Activated CD4-positive, alpha-beta T cell treated with anti-CD3 and anti-CD28 coated beads for 1 hour (primary cell): ENCODE measurements at places on chromosomes 12 and 14.

- DNase-seq, result peak; percentile 37
Measured at GRCh38 chr12:69330475-69331473, 17.4 kb upstream of the LYZ start.

GRCh38 chr12:9367828-9368227, 159.6 kb upstream of the PZP start:
- no peak for DNase-seq

GRCh38 chr12:108320507-108321293, 18.4 kb downstream of the CMKLR1 start:
- DNase-seq, result no peak

- no peak for DNase-seq
Measured at GRCh38 chr12:90275088-90275487, 566.5 kb upstream of the ATP2B1 start.

GRCh38 chr12:76685246-76685678, 78.7 kb upstream of the ZDHHC17 start:
- DNase-seq, result no peak

DNA sequence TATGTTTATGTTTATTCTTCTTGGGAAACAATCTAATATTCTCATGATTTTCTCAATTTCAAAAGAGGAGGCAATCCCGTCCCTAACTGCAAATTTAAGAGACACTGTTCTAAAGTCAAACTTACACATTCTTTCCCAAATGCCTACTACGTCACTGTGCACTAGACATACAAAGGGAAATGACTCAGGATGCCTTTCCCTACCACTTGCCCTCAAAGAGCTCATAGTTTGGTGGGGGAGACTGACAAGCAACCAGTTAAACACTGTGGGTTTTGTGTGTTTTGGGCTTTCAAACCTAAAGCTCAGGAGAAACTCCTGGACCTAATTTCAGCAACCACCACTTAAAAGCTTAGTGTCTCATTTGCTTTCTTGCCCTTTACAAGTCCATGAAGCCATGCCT, 58.4 kb downstream of the ATP2B1 start:
- DNase-seq, result no peak

DNA sequence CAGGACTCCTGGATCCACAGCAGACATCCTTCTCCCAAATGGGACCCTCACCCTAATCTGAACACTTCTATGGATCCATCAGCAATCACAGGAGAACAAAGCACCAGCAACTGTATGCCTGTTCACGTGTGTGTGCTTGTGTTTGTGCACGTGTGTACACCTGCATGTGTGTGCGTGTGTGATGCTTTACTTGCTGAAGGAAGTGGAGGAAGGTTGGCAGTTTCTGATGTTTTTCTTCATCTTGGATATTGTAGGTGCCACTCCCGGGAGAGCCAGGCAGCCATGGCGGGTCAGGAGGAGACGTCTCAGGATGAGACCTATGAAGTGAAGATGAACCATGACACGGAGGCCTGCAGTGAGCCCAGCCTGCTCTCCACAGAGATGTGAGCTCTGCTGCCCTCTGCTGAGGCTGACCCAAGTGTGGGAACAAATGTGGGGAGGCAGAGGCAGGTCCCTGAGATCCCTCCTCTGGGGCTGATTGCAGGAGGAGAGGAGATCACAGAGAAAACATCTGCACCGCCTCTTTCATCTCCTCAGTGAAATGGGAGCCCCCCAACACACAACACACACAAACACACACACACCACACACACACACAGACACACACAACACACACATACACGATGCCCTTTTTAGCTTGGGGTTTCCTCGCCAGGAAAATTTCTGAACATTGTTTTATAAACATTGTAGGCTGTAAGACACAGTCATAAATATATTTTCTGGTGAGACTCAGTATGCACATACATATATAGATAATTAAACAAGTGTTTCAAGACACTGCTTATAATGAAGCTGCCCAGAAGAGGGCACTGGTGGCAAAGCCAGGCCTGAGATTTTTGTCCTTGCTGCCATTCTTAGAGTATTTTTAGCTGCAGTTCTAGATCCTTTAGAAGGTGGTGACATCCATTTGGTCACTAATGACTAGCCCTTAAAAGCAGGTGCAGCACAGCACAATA, 112.2 kb upstream of the FKBP4 start:
- peak; percentile 26 for DNase-seq

DNA sequence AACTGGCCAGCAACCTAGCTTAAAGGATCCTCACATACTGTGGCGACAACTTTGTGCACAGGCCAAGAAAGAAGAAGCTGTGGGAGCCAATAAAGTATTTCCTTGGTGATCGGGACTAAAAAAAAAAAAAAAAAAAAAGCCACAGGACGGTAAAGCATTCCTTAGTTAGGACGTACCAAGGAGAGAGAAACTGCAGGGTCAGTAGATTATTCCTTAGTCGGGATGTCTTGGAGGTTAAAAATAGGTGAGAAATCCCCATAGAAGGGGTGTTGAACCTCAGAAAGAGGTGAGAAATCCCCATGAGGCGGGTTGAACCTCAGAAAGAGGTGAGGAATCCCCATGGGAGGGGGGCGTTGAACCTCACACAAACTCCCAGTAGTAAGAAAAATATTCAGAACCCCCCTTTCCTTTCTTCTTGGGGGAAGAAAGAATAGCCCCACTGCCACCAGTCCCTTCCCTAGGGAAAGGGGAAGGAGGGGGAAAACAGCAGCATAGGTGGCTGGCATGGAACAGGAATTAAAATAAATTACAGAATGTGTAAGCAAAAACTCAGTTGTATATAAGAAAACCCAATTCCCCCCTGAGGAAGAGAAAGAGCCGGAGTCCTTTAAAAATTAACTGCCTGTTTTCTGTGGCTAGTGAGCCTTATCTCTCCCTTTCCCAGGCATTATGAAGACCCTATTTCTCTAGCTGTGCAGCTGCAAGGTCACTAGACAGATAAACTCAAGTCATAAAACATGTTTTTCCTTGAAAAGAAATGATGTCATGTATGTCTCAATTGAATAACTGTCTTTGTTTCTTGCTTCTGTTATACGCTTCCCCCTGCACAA, 26.8 kb downstream of the KLRK1 start:
- no peak for DNase-seq

DNA sequence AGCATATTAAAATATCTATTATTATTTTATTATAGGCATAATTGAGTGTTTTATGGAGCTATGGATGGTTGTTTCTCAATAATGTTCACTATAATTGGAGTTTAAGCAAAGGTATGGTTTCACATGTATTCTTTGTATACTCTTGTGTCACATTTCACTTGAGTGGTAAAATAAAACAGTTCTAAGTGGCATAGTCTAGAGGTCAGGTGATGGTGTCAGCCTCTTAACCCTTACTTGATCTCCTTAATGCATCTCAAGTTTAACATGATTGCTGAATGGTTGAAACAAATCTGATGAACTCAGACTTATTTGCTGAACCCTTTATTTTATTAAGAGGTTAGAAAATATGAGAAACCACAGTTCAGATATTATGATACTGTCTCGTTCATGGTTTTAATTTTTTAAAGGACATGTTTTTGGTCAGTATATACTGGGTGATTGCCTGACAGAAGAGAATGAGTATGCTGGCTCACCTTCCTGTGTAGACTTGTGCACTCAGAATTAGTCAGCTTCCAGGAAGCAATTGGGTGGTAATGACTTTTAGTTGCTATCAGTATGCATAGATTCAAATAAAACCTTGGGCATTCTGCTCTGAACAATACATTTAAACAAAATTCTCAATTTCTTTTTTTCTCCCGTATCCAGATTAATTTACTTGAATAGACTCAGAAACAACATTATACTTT, 464.6 kb downstream of the PCNX1 start:
- DNase-seq, result no peak

- DNase-seq, result no peak
Measured at GRCh38 chr14:69880044-69880487, 850 bp downstream of the SMOC1 start.

DNA sequence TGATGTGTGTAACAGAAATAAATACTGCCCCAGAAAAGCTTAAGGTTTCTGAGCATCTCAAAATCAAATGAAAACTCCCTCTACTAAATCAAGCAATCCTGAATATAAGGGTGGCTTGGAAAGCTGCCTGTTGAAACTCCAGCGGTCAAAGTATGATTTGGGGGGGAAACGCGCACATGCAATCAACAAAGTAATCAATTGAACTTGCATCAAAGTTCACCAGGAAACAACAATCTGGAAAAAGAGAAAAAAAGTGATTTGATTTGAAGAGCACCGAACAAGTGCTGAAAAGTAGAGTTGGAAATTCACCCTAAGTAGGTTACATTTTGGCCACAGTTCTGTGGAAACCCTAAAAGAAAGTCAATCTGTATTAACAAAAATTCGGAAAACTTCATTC, 700 bp downstream of the CNIH1 start:
- no peak for DNase-seq

DNA sequence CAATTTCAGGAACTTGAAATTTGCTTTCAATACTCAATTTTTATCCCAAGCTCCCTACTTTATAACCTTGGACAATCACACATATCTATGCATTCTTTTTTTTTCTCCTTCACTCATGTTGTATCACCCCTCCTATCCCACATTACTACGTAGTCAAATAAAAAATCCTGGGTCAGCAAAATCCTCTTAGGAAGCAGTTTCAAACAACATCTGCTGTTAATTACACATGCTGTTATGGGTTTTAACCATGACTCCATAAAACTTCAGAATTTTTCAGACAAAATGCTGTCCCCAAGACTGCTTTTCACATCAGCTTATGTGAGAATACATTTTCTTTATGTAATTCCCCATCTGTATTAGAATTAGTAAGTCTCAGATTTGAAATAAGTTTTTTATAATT, 61.7 kb downstream of the LRFN5 start:
- no peak for DNase-seq

- DNase-seq, result no peak
Measured at GRCh38 chr12:107759410-107759809, 1.5 kb downstream of the PRDM4 start.

DNA sequence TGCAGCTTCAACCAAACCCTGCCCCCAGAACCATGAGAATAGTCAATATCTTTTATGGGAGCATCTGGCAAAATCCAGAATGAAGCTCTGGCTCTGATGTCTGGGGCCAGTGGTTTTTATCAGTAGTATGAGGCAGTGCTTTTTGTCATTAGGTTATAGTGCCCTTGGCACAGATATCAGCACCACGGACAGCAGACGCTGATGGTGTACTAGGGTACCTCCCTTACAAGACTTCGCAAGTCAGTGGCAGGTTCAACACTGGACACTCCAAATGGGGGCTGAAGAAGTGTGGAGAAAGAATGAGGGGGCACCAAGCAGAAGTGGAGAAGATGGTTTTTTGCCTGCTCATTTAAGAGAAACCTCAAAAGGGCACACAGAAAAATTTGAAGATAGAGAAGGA, 68.2 kb upstream of the E2F7 start:
- DNase-seq, result no peak

- no peak for DNase-seq
Measured at GRCh38 chr14:104072586-104072985, 12.9 kb upstream of the ASPG start.

DNA sequence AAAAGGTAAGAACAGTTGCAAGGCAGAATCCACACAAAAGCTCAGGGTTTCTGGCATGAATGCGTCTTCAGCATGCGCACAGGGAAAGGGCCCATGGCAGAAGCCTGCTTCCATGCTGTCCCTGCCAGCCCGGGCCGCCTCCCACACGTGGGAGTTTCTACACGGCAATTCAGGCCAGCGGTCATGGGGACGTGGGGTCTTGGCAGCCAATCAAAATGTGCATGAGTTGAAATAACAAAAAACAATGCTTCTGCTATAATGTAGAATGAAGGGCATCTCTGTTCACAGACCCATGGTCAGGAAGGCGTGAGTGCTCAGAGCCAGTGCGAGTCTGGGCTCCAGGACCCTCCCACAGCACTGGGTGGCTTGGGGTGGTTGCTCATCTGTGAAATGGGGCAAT, 28.6 kb downstream of the AMN start:
- DNase-seq, result no peak

DNA sequence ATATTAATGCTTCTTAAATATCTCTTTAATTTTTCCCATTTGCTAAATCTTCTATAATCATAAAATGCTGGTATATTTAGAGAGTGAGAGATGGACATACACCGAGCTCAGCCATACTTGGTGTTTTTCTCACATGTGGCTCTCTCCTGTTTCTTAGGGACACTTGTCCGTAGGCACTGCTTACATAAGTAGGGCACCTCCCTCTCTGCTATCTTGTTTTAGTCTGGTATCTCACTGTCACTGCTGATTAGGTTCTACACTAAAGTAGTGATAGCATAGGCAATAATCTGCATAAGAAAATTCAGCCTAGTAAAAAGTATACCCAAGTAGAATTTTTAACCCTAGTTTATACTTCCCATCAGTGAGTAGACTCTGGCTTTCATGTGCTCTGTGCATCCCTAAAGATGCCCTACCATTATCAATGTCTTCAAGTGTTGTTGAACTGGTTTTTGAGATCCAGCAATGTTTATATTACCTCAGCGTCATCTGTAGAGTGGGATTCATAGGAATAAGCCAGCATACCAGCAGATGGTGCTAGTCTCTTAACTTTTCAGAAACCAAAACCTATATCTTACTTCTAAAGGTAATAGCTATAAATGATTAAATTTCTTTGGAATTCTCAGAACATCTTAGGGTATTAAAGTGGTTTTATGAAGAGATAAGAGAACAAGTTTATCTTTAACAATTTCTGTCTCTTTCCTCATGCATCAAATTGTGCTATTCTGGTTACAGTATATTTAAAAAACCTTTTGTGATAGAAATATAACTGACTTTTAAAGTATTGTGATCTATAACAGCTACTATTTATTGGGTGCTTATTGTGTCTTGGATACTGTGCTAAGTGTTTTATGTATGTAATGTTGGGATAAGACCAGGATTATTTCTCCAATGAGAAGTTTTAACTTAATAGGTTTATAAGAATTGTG, 32.9 kb downstream of the ARID2 start:
- DNase-seq, result no peak
